ENCODE measurements at places on chromosomes 12 and 14.

DNA sequence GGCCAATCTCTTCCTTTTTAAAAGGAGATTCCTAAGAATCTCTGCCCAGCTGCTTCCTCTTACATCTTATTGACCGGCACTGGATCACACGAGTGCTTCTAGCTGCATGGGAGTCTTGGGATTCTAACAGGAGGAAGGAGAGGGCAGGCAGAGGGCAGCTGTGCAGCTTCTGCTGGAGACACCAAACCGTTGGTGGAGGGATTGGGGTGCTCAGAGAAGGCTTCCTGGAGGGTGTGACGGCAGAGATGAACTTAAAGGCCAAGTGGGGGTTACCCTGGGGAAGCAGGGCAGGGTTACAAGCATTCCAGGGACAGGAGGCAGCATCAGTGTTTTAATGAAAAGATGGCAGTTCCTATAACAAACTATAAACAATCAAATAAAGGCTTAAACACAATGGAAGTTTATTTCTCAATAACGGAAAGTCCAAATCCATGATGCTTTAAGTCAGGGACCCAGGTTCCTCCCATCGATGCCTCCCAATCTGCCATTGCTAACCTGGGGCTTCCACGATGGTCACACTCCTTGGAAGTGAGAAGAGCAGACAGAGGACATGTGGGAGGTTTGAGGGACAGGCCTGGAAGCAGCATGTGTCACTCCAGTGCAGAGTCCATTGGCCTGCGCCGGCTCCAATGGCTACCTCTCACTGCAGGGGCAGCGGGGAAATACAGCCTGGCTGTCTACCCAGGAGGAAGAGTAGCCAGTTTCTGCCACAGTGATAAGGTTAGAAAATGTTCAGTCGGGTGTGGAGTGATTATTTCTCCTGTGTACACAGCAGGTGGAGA, 53.1 kb upstream of the DDX11 start:
- DNase-seq, result peak; percentile 73

DNA sequence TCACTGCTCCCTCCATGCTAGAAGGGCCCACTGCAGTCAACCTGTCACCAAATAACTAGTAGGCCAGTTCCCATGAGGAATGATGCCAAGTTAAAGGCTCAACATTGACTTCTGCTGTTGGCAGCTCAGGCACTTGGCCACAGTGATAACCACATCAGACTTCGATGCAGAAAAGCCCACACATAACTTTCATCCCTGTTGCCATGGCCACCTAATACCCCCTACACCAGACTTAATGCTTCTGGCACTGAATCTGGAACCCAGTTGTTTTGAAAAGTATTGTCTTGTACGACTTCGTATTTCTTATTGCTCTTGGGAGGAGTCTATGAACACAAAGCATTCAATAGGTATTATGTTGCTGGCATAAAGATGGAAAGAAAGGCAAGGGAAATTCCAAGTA, 44.3 kb upstream of the HELB start:
- DNase-seq, result no peak

DNA sequence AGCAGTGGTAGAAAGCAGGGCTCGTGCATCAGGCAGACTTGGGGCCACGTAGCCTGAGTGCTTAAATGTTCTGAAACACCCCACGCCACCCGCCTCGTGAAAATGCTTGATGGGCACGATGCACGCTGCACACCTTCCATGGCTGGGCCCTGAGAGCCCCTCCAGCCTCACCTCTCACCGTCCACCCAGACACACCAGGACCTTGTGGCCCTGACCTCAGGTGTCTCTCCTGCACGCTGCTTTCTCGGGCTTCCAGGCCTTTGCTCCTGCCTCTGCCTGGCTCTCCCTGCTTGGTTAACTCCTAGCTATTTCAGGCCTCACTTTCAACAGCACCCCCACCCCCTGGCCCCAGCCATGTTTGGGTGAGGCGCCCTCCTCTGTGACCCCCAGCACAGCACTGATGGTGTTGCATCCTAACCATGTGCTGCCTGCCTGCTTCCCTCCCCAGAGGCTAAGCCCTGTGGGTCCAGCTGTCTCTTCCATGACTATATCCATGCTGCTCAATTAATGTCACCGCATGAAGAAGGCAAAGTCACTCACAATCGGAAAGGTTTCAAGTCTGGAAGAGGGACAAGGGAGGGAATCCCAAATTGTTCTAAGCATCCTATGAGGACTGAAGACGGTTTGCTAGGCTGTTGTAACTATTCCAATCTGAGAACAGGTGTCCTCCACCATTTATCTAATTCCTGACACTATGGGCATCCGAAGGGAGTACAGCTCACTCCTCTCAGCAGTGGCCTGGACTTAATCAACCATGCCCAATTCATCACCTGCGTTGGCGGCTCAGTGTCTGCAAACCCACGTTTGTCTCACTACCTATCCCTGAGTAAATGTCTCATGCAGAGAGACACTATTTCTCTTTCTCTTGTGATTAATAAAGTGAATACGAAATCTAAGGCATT, 82.2 kb downstream of the CCDC88C start:
- no peak for DNase-seq

DNA sequence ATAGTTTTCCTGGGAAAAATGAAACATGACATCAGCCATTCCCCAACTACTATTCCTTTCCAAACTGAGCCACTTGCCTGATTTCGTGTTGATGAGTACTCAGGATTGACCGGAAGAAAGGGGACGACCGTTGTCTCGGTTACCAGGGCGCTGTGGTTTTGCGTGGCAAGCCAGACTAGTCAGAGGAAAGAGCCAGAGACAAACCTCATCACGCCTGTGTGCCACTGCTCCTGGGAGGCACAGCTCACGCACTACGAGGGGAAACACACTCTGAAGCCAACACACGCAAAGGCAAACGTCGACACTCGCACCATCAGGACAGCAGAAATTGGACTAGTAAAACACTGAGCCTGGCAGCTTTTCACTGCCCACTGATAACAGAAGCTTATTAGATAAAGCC, 35.0 kb downstream of the GIT2 start:
- DNase-seq, result no peak

DNA sequence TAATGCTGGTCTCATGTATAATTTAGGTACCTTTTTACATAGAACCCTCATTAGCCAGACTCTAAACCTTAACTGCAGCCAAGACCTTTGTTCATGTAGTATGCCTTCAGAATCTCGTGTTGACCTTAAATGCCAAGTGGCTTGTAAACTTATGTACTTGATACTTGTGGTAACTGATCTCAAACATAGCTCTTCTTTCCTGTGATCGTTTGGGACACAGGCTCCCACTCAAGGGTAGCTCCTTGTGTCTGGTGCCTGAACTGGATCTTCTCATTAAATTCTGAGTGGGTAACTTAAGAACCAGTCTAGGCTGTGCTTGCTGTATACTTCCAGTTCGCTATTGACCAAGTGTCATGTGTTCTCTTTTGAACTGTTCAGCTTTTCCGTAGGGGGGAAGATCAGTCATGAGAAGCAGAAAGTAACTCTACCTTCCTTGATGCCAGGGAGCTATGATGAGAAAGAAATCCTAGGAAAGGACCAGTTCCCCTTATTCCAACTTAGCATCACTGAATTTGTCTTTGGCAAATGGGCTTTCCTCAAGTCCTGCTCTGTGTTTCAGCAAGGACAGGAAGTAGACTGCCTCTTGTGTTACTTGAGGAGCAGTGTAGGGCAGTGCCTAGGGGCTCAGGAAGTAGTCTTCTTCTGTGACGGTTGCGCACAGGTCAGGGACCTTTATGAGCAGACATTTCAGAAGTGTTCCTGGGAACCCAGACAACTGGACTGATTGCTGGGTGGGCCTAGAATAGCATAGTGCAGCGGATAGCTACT, 2.5 kb downstream of the LGALS3 start:
- DNase-seq, result no peak

- no peak for DNase-seq
Observed at GRCh38 chr14:69712599-69713088, 54.3 kb upstream of the SRSF5 start.

- peak; percentile 90 for DNase-seq
Observed at GRCh38 chr14:76772300-76773187, 11.3 kb downstream of the VASH1 start.
